Renal cortex interstitium (tissue), 15 donors: ENCODE measurements at places on chromosomes 6 and 20.

- DNase-seq: no peak
Measured at GRCh38 chr6:151172751-151173150, 67.0 kb upstream of the AKAP12 start.

DNA sequence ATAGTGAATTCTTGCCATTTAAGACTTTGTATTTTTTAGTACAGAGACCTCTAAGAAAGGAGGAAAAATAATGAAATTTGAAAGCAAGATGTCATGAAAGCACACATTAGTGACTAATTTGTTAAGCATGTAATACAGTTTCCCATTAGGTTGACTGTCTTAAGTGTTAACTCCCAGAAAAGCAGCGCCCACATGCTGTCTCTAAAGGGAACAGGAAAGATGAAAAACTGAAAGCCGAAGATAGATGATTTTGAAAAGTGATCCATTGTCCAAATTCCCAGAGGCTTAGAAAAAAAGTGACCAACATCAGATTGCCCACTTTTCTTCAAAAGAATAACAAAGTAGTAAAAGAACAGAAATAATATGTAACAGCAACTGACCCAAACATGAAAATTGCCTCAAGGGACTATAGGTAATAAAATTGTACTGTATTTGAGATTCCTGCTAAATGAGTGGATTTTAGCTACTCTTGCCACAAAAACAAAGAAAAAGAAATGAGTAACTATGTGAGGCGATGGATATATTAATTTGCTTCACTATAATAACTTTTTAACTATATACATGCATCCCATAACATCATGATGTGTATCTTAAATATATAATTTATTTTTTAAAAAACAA lies 83.2 kb upstream of the OGFRL1 start:
- DNase-seq: no peak

GRCh38 chr6:24802271-24803059 lies 3.7 kb upstream of the ARMH2 start:
- no peak for DNase-seq

DNA sequence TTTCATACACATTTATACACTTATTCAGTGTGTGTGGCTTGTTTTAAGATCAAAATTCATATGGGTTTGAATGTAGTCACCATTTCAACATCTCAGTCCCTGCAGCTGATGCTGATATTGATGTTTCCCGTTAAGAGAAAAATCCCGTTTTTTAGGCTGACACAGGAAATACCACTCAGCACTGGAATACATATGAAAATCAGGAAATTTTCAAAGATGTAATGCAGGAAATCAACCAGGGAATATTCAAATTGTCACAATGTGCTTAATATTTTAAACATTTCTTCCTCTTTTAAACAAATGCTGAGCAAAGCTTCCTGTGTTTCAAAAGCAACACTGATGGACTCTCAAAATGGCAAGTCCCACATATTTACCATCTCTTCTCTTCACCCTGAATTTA lies 94.5 kb upstream of the MARCKS start:
- no peak for DNase-seq

DNA sequence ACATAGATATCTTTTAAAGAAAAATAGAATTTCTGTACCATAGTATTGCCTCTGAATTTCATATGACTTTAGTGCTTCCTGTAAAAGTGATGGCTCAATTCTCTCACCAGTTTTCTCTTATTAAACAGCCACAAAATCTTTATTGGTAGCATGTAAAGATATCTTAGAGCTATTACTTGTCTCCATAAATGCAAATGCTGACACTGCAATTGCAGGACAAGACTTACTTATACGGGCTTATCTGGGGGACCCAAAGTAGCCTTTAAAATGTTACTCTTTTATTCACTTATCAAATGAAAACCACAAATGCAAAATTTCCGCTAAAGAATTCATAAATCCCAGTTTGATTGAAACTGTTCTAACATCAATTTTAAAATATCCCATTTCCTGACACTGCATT lies 287.1 kb upstream of the SPTLC3 start:
- DNase-seq: no peak

GRCh38 chr6:47414423-47415167 lies 63.0 kb upstream of the CD2AP start:
- DNase-seq: no peak

GRCh38 chr20:50391444-50392137 lies 118.6 kb upstream of the PTPN1 start:
- DNase-seq: no peak
